ENCODE measurements at places on chromosomes 6 and 20.

GRCh38 chr6:157861814-157862213 is 38.8 kb downstream of the SNX9 start:
- no peak for DNase-seq

DNA sequence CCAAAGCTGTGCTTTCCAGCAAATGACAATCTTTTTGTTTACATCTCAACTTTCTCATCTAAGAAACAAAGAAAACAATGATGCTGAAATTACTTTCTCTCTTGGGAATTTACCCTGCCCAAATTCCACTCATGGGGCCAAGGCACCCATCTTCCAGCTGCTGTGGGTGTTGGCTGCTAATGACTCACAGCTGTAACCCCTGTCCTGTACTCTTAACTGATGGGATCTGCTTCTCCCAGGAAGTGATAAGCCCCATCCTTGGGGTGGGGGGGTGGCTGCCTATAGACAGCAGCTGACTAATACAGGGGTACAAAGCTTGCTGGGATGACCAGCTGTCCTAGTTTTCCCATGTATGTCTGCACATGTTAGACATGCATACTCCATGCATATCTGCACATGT is 938.6 kb downstream of the C6orf118 start:
- no peak for DNase-seq

GRCh38 chr6:104788400-104788799 is 71.3 kb downstream of the HACE1 start:
- no peak for DNase-seq

DNA sequence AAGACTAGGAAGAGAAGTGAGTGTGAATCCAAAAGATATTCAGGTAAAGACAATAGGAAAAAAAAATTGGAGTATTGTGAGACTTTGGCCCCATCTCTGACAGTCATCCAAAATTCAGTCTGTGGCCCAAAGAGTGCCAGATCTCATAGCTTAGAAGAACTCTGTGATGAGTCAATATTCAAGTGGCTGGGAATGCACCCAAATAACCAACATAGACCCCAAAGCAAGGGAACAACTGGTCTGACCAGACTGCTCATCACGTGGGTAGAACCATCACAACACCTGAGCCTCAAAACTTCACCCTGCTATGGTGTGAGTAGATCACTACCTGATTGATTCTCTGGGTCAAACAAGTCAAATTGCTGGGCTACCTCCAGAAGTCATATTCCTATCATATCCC is 51.1 kb upstream of the TRDN start:
- DNase-seq, result no peak

DNA sequence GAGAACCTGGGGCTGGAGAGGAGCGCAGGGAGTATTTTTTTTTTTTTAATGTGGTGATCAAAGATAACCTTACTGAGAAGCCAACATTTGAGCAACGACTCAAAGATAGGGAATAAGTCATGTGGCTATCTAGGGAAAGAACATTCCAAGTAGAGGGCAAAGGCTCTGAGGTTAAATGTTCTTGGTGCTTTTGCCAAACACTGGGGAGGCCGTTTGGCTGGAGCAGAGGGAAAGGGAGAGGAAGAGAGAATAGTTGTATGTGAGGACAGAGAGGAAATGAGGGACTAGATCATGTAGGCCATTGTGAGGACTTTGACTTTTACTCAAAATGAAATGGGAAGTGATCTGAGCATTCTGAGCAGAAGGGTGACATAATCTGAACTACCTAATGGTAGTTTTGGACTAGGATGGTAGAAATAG is 27.8 kb downstream of the ACSS2 start:
- no peak for DNase-seq

GRCh38 chr6:152356662-152357061 is 280.5 kb downstream of the SYNE1 start:
- DNase-seq, result no peak

DNA sequence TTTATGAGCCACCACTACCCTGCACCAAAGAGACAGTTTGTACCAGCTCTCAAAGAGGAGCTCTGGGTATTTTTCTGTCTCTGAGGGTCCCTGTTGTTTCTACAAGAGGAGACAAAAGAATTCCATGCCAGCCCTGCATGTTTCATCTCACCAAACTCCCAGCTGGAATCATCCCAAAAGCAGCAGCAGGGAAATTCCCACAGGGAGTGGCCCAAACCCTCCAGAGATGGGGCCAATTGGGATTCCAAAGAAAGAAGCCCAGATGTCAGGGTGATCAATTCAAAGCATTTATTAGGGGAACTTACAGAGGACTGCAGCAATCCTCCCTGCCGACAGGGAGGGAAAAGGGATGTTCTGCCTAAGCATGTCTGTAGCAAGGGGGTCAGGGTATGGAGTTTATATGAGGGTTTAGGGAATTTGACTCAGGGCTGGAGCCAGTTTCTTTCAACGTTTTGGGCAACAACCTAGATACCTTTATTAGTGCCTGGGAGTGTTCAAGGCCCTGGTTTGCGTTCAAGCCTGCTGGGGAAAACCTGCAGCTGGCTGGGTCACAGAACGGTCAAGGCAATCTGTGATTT is 47.2 kb downstream of the MUC22 start:
- no peak for DNase-seq

DNA sequence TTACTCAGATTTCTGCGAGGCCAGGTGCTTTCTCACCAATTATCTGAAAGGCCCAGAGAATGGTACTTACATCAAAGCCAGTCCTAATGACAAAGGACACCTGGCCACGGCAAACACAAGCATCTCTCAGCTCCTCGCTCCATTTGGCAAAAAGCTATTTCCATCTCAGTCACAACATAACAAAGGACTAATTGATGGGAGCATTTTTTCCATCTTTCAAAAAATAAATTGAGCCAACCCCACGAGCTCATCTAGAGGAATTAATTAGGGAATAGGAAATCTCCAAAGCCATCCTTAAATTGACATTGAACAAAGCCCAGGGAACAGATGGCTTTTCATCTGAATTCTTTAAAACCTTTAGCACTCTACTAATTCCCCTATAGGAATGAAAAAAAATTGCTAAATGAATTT is 236.7 kb downstream of the HAO1 start:
- DNase-seq, result no peak

- DNase-seq, result no peak
Measured at GRCh38 chr6:148317739-148318138, 24.9 kb upstream of the SASH1 start.

GRCh38 chr6:129695373-129696027 is 14.5 kb downstream of the ARHGAP18 start:
- DNase-seq, result no peak

- DNase-seq, result no peak
Measured at GRCh38 chr20:50674138-50674825, 17.1 kb downstream of the RIPOR3 start.

- no peak for DNase-seq
Measured at GRCh38 chr20:43963233-43963632, 48.6 kb downstream of the TOX2 start.

DNA sequence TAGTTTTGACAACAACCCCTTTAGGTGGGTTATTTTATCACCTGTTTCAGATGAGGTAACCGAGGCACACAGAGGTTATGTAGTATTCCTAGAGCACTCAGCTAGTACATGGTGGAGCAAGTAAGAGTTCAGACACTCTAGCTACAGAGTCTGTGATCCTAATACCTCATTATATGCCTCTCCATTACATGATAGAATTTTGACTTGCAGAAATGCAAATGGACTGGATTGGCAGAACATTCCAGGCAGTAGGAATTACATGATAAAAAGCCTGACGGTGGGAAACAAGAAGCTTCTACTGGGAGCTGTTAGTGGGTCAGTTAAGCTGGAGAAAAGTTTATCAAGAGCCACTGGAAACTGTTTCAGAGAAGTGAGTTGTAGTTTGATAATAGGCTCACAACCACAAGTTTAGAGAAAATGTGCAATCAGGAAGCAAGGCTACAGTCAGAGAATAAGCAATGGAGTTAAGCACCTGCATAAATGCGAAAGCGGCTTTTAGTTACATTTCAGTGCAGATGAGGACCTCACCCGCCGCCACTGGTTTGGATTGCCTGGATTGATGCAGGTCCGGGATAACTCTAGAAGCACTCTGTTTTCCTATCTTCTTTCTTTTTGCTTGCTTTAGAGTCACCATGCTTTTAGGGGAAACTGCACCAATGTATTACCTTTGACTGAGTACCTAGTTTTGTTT is 34.7 kb upstream of the MYLK2 start:
- no peak for DNase-seq

DNA sequence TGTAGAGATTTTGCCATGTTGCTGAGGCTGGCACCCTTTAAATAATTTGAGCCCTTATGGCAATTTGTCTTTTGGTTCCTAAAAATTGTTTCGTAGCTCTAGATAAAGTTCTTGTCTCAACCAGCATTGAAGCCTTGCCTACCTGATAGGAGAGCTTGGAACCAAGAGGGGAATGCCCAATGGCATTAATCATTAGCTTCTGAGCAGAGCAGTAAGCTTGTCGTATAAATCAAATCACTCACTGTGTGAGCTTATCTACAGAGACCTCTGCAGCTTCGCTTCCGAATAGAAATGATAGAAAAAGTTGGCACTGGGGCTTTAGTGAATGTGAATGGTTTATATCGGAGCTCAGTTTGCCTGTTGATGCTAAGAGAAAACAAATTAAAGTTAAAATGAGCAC is 10.7 kb downstream of the ANKRD6 start:
- no peak for DNase-seq

GRCh38 chr20:11344939-11345338 is 572.8 kb upstream of the BTBD3 start:
- no peak for DNase-seq

GRCh38 chr6:15396808-15397207 is 150.9 kb downstream of the JARID2 start:
- DNase-seq, result no peak

DNA sequence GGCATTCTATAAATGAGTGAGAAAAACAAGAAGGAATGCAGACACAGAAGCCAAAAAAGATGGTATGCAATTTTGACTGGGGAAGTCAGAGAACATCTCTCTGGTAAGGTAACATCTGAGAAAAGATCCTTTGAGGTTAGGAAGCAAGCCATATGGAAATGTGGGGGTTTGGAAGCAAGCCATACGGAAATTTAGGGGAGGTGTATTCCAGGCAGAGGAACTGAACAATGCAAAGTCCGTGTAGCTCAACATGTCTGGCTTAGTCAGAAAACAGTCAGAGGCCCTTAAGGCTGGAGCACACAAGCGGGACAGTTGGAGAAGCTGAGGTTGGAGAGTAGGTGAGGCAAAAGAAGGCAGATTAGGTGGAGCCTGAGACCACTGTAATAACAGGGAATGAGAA is 35.3 kb downstream of the RALGAPA2 start:
- no peak for DNase-seq

- no peak for DNase-seq
Measured at GRCh38 chr6:170279977-170280688, 10.7 kb downstream of the DLL1 start.

DNA sequence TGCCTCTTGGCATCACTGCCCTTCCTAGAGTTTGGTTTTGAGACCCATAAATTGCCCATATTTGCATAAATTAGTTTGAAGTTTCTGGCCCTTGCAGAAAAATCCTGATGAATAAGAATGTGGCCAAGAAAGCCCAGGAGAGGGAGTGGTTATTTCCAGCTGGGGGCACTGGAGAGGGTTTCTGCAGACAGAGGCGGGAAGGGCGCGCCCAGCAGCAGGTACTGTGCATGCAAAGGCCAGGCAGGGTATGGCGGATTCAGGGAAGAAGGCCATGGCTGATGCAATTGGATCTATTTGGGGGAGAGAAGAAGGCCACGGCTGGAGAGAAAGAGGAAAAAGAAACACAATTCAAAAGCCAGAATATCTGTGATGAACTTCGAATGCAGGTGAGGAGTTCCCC is 48.2 kb upstream of the PXDC1 start:
- no peak for DNase-seq

GRCh38 chr6:113358063-113358583 is 499.0 kb upstream of the MARCKS start:
- DNase-seq, result no peak

DNA sequence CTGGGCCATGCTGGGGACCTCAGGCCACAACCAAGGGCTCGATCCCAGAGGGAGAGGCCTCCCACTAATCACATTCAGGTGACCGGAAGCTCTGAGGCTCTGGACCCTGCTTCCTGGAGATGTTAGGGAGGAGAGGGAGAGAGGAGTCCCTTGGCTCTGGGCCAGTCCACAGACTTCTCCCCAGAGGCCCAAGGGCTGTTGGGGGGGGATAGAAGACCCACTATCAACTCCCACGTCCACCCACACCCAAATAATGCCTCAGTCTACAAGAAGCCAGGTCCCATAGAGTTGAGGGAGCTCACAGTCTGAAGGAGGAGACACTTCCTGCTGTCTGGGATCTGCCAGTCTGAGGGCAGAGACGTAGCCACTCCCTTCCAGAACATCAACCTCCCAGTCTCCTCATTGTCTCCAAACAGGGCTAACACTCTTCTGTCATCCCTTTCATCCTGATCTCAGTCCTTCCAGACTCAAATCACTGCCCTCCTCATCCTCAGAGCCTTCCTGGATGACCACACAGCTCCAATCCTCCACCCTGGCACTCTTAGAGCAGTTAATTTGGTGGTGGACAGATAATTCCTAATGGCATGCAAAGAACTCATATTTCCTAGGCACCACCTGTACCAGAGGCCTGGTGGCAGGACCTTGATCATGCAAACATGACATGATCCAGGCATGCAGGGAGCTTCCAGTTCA is 69.9 kb downstream of the MRPL14 start:
- no peak for DNase-seq

- no peak for DNase-seq
Measured at GRCh38 chr6:120447605-120448004, 886.7 kb downstream of the TBC1D32 start.

DNA sequence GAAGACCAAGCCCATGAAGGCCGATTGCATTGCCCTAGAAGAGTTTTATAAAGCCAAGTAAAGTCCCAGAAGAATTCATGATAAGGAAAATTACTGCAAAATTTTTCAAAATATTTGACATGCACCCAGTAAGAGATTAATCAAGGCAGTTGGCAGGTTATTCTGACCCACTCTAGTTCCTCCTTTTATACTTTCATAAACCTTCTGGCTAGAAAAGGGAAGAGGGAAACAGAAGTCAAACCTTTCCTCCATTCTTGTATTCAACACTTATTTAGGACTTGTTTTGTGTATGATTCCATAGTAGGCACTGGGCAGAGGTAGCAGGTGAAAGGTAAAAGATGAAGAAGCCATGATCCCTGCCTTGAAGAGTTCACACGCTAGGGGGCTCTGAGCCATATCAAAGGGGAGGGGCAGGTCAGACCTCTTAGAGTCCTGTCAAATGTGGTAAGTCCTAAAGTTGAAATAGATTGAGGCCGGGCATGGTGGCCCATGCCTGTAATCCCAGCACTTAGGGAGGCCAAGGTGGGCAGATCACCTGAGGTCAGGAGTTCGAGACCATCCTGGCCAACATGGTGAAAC is 85.4 kb downstream of the NDUFAF5 start:
- DNase-seq, result no peak

DNA sequence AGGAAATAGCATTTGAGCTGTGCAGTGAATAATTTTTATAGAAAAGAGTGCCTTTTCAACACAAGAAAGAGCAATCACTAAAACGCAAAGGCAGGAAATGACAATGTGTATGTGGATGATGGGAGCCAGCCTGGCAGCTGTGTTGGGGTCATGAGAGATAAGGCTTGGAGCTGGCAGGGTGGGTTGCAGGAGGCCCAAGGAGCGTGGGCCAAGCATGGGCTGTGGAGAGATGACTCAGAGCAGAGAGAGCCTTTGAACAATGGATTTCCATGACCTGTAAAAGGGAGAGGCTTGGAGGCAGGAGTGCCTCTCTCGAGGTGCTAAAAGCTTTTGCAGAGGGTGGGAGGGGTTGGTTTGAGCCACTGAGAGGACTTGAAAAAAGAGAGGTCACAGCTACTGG is 6.6 kb upstream of the TBC1D7 start:
- DNase-seq, result no peak

All from ecto neural progenitor cell (in vitro differentiated cells).